NCI-H1436 (cell line): ENCODE measurements at places on chromosomes 4 and X.

DNA sequence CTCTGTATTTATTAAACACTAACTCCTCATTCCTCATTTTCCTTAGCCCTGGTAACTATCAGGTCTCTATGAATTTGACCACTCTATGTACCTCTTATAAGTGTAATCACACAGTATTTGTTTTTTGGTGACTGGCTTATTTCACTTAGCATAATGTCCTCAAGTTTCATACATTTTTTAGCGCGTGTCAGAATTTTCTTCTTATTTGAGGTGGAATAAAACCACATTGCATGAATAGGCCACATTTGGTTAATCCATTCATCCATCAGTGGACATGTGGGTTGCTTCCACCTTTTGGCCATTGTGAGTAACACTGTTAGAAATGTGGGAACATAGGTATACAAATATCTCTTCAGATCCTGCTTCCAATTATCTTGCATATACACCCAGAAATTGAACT is 341.2 kb upstream of the BOD1L1 start:
- DNase-seq: no peak

- DNase-seq: no peak
Measured at GRCh38 chrX:97564496-97564895, 680.8 kb downstream of the RPA4 start.

- no peak for DNase-seq
Measured at GRCh38 chr4:105430811-105431210, 43.1 kb downstream of the PPA2 start.

DNA sequence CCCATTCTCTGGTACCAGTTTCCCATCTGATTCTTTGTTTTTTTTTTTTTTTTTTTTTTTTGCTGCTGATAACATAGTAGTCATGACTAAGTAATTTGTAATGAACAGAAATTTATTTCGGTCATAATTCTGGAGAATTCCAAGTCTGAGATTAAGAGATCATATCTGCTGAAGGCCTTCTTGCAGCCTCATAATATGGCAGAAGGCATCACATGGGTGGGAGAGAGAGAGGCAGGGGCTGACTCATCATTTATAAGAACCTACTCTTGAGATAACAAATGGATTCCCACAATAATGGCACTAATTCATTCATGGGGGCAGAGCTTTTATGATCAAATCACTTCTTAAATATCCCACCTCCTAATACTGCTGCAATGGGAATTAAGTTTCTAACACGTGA is 1034.3 kb downstream of the STIM2 start:
- DNase-seq: no peak

GRCh38 chr4:93132631-93133030 is 695.9 kb upstream of the ATOH1 start:
- DNase-seq: no peak

DNA sequence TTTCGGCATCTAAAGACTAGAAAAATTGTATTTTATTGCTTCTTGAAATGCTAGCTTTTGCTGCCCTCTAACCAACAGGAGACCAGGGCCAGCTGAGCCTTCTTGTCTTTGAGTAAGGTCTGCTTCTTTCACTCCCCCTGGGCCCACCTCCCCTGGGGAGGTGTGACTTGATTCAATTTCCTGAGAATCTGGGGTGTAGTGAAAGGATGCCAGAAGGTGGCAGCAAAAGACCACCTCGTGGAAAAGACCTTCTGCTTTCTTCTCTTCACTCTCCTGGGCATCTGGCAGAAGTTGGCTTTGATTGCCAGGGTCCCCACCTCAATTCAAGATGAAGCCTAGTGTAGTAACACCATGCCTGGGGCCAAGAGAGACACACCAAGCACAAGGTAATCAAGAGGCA is 96.5 kb upstream of the MAOA start:
- DNase-seq: peak; percentile 2

DNA sequence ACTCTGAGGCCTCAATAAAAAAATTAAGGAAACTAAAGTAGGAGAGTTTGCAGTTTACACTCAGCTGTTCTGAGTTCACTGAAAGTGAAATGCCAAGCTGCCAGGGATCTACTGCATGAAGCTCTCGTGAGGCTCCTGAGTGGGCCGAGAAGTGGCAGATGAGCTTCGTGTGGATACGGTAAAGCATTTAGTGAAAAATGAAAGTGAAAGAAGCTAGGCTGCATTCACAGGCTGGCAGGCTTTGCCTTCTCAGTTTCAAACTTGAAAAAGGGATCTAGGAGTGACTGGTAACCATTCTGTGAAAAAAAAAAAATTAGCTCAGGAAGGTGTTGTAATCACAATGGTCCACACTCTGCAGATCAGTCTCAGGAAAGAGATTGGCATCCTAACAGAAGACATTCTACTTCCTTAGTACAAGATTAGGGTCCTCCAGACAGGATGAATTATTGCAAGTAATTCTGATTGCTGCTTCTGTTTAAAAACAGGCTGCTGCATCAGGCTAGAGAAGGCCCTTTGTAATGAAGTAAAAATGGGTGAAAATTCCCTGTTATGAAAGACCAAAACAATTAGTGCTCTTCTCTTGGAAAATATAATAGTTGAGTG is 679.9 kb downstream of the RPA4 start:
- DNase-seq: peak; percentile 56

DNA sequence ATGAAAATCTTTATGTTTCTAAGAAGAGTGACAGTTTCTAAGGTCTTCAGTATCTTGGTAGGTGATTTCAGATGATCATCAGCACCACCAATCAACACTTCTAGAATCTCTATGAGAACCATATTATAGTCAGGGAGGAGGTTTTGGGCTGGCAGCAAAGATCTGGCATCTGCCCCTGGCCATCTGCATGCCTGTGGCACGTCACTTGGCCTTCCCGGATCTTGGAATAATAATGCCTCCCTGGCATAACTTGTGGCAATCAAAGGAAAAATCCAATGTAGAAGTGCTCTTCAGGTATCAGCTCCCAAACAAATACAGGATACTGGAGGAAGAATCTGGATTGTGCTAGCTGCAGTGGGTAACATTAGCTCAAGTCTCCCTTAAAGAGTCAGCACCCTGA is 57.3 kb downstream of the RASL11B start:
- DNase-seq: no peak

DNA sequence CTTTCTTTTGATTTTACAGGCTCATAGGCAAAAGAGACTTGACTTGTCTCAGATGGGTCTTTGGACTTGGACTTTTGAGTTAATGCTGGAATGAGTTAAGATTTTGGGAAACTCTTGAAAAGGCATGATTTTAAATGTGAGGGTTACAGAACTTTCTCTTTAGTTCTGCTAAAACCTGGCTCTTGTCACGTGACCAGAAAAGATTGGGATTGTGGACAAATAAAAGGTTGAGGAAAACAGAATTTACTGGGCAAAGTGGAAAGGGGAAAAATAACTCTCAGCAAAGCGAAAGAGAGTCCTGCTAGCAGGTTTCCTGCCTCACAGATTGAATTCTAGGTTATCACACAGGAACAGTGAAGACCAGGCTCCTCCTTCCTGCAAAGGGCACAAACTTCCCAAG is 114.0 kb downstream of the SPANXN4 start:
- no peak for DNase-seq

DNA sequence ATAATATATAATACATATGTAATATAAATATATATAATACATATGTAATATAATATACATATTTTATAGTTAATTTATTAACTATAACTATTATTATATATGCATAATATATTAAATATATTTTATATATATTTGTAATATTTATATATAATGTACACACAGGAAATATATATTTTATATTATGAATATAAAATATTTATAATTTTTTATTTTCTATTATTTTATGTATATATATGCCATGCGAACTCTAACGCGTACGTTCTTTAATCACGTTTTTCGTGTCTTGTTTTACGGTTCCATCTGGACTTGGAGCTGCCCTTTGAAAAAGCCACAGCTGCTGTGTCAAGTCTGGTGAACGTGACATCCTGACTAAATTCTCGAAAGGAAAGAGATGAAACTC is 332.1 kb downstream of the ASMT start:
- no peak for DNase-seq

GRCh38 chr4:185909972-185910371 is 98.0 kb upstream of the SORBS2 start:
- no peak for DNase-seq

- DNase-seq: no peak
Measured at GRCh38 chr4:127967141-127967775, 2.1 kb downstream of the ABHD18 start.

DNA sequence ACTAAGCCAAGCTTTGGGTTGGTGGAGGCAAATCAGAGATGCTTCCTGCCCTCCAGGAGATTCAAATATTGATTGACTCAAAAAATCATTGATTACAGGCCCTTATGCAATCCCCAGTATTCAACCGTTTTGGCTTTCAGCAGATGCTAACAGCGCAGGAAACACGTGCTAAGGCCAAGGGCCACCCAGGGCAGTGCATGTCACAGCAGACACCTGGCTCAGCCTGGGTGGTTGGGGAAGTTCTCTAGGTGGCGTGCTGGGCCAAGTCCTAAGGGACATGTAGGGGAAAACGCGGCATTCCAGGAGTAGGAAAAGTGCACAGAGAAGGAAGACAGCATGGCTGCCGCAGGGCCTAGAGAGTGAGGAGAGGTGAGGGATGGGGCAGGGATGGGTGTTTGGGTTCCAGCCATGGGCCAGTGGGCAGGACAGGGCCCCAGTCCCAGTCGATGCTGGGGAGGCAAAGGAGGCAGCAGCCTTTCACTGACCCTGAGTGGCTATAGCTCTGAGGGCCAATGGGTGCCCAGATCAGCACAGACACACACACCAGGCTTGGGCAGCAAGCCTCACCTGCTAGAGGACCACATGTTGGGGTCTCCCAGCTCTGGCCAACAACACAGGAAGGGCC is 239.1 kb downstream of the EVC2 start:
- DNase-seq: no peak

DNA sequence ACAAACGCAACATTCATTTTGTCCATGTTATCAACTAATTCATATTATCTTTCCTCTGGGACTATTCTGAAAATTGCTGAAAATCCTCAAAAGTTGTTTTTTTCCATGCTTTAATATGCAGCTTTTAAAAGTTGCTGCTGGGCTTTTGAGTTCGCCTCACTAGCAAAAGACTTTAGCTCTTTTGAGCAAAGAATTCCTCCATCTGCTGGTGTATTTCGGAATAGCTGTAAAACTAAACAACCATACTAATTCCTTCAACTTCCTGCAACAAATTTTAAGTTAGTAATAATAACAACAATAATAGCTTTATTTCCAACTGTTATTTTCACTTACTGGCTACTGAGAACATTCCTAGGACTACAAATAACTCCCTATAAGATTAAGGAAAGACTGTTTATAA is 124.5 kb upstream of the PLAC1 start:
- DNase-seq: no peak

- no peak for DNase-seq
Measured at GRCh38 chr4:173145131-173145530, 23.5 kb upstream of the GALNT7 start.

- DNase-seq: no peak
Measured at GRCh38 chr4:86967798-86968197, 33.0 kb downstream of the AFF1 start.

GRCh38 chrX:71168134-71168533 is 23.5 kb downstream of the NLGN3 start:
- DNase-seq: no peak

- no peak for DNase-seq
Measured at GRCh38 chrX:22730542-22730941, 269.2 kb upstream of the DDX53 start.

GRCh38 chrX:106959901-106960300 is 39.7 kb downstream of the CLDN2 start:
- no peak for DNase-seq

DNA sequence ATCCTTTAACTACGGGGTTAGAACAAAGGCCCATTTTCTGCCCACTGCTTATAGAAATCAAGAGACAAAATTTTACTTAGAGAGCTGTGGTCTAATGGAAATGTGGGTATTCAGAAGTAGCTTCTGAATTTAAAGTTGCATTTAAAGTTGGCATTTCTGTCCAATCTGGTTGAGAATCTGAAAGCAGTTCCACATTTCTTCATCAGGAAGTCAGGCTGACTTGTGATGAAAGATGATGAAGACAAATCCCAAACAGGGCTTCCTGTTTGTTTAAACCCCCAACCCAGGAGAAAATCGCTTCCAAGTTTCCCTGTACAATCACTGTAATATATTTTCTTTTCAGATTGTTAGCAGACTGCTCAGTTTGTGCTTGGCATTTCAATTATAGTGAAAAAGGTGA is 345.3 kb downstream of the SPRY1 start:
- no peak for DNase-seq

DNA sequence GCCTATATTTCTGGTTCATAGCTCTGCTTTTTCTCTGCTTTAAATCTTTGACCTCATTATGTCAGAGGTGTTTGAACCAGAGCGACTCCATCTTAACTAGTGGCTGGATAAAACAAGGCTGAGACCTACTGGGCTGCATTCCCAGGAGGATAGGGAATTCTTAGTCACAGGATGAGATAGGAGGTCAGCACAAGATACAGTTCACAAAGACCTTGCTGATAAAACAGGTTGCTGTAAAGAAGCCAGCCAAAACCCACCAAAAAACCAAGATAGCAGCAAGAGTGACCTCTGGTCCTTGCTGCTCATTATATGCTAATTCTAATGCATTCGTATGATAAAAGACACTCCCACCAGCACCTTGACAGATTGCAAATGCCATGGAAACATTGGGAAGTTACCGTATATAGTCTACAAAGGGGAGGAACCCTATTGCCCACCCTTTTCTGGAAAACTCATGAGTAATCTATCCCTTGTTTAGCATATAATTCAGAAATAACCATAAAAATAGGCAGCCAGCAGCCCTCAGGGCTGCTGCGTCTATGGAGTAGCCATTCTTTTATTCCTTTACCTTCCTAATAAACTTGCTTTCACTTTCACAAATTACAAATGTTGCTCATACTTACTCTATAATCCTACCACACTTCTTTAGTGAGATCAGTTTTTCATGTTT is 193.9 kb downstream of the NAF1 start:
- DNase-seq: no peak

- no peak for DNase-seq
Measured at GRCh38 chr4:176906709-176907108, 114.0 kb upstream of the VEGFC start.

DNA sequence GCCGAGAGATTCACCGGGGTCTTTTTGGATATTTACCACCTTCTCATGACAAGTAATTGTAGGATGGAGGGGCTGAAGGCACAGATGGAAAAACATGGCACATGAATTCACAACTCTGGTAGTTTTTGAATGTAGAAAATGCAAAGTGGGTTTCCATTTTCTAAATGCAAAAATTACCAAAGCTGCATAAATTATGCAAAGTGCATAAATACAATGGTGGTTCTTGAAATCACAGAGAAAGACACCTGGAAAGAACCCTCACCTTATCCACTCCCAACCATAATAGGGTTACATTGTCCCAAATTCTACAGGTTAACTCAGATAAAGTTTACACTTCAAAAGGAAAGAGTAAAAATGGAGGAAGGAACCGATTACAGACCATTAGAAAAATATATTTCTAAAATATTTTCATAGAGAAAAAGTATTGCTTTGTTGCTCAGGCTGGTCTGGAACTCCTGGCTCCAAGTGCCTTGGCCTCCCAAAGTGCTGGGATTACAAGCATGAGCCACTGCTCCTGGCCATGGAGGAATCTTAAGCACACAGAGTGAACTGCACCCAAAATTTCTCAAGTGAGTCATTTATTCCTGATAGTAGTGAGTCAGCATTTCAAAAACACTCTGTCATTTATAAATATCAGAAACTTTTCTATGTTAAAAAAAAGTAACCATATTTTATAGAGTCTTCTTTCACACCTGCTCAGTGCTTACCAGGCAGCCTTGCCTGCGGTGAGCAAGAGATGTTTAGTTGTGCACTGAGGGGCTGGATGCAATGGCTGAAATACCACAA is 101.4 kb downstream of the FIP1L1 start:
- no peak for DNase-seq
